Stimulated activated CD8-positive, alpha-beta memory T cell treated with anti-CD3 and anti-CD28 coated beads, Interleukin-7, amount 100 ng/mL, for 24 hours (primary cell): ENCODE measurements at places on chromosomes 16 and 17.

- no peak for DNase-seq
Observed at GRCh38 chr16:69234460-69234859, 47.5 kb downstream of the SNTB2 start.

DNA sequence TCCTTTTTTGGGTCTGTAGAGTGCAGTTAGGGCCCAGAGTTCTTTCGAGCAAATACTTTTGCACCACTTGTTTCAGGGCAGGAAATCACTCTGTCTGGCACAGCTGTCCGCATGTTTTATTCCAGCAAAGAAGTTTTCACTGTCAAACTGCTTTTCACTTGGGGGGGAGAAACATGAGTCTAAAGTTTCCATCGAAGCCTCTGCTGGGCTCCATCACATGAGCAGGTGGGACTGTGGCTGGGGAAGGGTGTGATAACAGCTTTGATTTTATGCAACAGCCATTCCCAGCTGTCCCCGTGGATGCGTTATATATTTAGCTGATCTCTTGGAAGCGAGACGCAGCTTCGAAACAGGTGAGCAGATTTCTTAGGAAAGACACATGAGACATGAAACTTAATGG is 288.6 kb downstream of the SNX29 start:
- no peak for DNase-seq

DNA sequence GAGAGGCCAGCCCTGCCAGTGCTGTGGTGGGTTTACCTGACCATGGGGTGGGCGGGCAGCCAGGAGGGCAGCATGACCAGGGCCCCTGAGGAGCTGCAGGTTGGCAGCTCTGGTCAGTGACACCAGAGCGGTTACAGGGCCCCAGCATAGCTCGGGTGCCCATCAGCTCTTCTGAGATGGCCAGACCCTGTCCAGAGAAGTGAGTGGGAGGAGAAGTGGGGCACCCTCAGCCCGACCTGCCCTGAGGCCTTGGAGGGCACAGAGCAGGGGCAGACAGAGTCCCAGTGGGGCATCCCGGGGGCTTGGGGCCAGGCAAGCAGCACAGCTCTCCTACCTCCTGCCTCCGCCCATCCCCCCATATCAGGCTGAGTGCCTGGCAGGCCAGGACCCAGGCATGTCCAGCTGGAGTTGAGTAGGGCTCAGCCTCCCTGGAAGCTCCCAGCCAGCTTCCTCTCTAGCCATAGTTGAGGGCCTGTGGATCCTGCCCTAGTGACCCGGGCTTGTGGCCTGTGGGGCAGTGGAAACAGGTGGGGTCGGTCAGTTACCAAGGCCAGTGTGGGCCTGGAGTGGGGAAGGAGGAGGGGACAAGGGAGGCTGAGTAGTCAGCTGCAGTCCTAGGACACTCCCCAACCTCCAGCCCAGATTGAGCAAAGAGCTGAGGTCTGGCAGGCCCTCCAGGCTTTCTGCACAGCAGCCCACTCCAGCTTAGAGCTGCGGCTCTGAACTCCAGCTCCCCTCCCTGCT is 83.5 kb downstream of the AMFR start:
- DNase-seq: no peak

DNA sequence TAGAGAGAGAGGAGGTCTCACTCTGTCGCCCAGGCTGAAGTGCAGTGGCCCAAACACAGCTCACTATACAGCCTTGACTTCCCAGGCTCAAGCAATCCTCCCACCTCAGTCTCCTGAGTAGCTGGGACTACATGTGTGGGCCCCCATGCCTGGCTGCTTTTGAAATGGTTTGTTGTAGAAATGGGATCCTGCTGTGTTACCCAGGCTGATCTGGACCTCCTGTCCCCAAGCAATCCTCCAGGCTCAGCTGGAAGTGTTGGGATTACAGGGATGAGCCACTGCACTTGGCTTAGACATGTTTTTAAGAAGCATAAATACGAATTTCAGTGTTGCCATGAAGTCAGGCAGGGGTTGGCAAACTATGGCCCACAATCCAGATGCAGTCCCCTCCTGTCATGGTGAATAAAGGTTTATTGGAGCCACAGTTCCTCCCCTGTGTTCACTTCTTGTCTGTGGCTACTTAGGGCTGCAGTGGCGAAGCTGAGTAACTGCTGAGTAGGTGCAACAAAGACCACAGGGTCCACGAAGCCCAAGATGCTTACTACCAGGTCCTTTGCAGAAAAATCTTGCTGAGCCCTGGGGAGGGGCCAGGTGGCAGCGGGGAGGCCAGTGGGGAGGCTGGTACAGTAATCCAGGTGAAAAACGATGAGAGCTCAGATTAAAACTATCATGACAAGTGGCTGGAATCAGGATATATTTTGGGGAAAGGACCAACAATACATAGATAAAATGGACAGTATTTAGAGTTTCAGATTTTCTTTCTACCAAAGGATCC is 35.2 kb downstream of the TNFRSF13B start:
- no peak for DNase-seq

DNA sequence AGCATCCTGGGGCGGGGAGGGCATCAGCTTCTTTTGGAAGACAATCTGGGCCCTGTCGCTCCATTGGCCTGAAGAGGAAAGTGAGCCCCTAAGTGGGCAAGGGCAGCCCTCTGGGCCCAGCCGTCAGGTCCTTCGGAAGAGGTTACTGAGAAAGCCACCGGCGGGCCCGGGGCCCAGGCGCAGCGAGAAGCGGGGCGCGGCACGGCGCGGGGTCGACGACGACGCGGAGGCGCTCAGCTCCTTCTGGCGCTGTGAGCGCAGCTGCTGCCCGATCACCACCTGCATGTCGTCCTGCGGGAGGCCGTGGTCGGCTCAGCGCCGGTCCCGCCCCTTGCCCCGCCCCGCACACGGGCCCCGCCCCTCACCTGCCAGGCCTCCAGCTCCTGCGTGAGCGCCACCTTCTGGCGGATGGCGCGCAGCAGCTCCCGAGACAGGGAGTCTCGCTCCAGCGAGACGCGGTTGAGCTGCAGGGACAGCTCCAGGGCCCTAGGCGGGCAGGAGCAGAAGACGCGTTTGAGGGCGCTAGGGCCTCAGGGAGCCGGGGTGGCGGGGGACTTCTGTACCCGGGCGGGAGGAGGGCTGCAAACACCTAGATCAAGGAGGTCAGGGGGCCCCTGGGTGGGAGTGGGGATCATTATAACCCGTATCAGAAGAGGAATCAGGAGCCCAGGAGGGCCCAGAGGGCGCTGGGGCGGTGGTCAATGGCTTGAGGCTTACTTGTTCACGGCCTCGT is 4.3 kb downstream of the THOC6 start:
- peak; percentile 74 for DNase-seq
